ENCODE measurements at places on chromosomes 12 and 14.

GRCh38 chr12:5293773-5294172, 138.1 kb upstream of the NTF3 start:
- H3K4me3 ChIP-seq, result no peak overlapping the region
- no peaks in the 10 kb centered on the region for H3K36me3 ChIP-seq
- no peak overlapping the region for H3K27ac ChIP-seq
- no peaks in the 10 kb centered on the region for H3K4me1 ChIP-seq
- DNase-seq, result no peak

GRCh38 chr12:9449181-9449580, 158.5 kb downstream of the KLRB1 start:
- H3K27me3 ChIP-seq, result peaks cover 4% of the 10 kb centered on the region
- H3K4me1 ChIP-seq, result peaks cover 28% of the 10 kb centered on the region
- H3K27ac ChIP-seq, result peak overlapping the region; percentile 90
- H3K36me3 ChIP-seq, result peaks cover 10% of the 10 kb centered on the region
- DNase-seq, result no peak
- H3K4me3 ChIP-seq, result peak overlapping the region; percentile 86

DNA sequence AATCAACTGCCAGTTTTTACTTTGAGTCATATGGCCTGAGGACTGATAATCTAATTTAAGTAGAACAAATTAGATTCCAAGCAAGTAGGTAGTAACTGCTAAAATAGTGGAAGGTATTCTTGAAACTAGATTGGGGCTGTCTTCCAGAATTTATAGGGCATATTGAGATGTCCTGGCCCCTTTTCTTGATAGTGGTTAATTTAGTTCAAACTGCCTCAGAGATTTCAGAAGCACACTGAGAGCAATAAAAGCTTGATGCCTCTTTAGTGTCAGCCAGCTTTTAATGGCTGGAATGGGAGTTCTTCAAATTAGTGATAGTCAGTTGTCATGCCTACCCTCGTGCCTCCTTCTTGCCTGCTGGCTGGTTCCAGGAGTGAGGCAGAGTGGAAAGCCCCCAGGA, 120.5 kb downstream of the AKAP6 start:
- H3K27ac ChIP-seq, result no peak overlapping the region
- no peaks in the 10 kb centered on the region for H3K4me1 ChIP-seq
- H3K36me3 ChIP-seq, result no peaks in the 10 kb centered on the region
- no peaks in the 10 kb centered on the region for H3K27me3 ChIP-seq
- no peak for DNase-seq
- no peak overlapping the region for H3K4me3 ChIP-seq

DNA sequence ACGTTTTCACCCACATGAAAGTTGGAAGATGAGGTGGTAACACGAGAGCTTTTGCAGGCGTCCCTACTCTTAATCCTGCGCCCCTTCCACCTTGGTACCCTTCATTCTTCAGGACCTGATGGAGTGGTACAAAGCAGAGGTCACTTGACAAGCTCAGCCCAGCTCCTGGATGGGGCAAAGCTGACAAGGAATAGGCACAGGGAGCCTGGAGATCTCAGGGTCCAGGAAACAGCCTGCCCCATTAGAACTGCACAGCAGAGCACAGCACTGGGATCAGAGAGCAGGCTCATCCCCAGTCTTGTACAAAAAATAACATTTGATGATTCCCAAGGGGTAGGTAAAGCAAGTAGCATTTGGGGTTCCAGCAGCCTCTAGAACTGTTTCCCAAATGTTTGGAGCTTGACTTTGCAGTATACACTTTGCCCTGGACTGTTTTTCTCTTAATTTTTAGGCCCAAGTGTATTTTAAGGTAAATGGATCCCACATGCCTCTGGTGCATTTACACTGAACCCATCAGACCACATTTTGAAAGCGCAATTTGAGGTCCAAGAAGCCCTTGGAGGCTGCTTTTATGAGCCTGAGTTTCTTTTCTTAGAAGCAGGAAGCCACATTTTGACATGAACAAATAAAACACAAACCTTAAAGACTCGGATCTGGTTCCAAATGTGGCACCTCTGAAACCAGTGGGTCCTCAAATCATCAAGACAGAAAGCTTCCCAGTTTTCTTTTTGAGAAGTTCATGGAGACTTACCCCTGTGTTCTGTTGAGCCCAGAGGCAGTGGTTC, 633 bp downstream of the TC2N start:
- peak overlapping the region; percentile 94 for H3K4me3 ChIP-seq
- DNase-seq, result peak; percentile 43
- no peaks in the 10 kb centered on the region for H3K27me3 ChIP-seq
- peak overlapping the region; percentile 96 for H3K27ac ChIP-seq

DNA sequence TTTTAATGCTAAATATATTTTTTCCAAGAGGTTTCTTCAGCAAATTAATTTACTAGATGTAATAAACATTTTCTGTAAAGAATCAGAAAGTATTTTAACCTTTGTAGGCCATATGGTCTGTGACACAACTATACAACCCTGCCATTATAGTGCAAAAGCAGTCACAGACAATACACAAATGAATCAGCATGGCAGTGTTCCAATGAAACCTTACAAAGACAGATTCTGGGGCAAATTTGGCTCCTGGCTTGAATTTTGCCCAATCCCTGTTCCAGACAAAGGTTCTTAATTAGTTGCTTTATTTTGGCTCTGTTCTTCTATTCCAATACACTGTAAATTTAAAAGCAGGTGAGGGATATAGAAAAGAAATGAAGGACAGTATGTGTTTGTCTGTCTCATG, 352.5 kb downstream of the C12orf50 start:
- no peaks in the 10 kb centered on the region for H3K27me3 ChIP-seq
- H3K36me3 ChIP-seq, result no peaks in the 10 kb centered on the region
- DNase-seq, result no peak
- H3K4me1 ChIP-seq, result no peaks in the 10 kb centered on the region

GRCh38 chr12:100962086-100962712, 167.6 kb downstream of the ANO4 start:
- H3K4me1 ChIP-seq, result no peaks in the 10 kb centered on the region
- no peak overlapping the region for H3K4me3 ChIP-seq
- no peak overlapping the region for H3K27ac ChIP-seq
- no peak for DNase-seq

DNA sequence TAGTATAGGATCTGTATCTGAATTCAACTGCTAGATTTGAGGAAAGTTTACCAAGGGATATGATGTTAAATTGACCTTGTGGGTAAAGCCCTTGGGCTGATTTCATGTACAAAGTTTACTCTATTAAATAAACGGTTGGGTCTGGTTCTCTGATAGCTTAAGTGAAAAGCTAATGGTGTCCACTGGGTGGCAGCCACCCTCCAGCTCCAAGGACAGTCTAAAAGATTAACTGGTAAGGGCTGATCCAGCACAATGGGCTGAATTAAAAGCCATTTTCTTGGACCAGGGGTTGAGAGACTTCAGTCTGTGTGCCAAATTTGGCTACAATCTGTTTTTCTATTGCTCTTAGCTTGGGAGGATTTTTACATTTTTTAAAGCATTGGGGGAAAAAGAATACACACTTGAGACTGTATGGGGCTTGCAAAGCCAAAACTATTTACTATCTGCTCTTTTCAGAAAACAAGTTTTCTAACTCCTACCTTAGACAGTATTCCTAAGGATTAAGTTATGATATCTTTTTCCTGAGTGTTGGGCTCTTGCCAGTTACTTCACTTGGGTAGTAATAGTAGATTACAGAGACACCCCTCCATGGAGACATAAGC, 116.5 kb downstream of the GPHN start:
- no peaks in the 10 kb centered on the region for H3K27me3 ChIP-seq
- no peaks in the 10 kb centered on the region for H3K36me3 ChIP-seq

GRCh38 chr12:107891967-107892366, 117.5 kb downstream of the ASCL4 start:
- no peaks in the 10 kb centered on the region for H3K36me3 ChIP-seq
- H3K4me1 ChIP-seq, result no peaks in the 10 kb centered on the region
- H3K27ac ChIP-seq, result no peak overlapping the region
- no peak overlapping the region for H3K4me3 ChIP-seq

DNA sequence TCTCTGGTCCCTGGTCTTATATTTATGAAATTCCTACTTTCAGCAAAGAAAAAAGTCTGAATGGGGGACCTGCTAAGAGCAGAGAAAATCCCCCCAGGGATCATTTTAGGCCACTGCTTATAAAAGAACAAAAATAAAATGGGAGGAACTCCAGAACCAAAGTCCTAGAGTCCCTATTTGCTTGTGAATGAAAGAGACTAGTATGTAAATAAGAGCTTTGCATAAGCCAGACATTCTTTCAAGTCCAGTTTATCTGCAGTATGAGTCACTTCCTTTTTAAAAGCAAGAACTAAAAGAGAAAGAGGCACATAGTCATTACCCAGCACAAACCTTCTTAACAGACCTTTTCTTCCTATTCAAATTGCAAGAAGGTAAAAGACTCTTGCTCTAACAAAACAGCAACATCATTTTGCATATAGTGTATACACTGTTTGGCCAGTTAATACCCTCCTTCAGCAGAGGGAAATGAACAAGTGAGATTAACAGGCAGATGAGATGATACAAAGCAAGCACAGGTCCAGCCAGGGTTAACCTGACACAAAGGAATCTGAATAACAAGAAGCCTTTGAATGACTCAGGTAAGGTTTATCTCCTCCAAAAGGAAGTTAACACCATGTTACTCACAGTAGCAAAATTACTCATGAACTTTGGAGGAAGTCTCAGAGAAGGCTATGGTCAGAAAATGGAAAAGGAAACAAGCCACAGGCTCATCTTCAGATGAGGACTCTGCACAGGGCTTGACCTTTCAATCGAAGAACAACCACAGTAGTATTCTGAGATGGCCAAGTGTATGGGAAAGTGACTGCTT, 87.3 kb downstream of the PHLDA1 start:
- H3K27me3 ChIP-seq, result no peaks in the 10 kb centered on the region

GRCh38 chr12:131147894-131148293, 194.2 kb downstream of the ADGRD1 start:
- H3K27me3 ChIP-seq, result no peaks in the 10 kb centered on the region
- no peak for DNase-seq
- no peak overlapping the region for H3K4me3 ChIP-seq
- H3K27ac ChIP-seq, result no peak overlapping the region
- no peaks in the 10 kb centered on the region for H3K4me1 ChIP-seq

DNA sequence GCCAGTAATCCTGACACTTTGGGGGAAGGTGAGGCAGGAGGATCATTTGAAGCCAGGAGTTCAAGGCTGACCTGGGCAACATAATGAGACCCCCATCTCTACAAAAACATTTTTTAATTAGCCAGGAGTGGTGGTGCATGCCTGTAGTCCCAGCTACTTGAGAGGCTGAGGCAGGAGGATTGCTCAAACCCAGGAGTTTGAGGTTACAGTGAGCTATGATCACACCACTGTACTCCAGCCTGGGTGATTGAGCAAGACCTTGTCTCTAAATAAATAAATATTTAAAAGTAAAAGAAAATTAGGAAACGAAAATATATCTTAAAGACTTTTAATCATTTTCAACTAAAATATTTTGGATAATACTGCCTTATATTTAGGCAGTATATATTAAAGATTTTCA, 25.9 kb downstream of the CKB start:
- H3K27ac ChIP-seq, result no peak overlapping the region
- peaks cover 7% of the 10 kb centered on the region for H3K4me1 ChIP-seq
- peaks cover 29% of the 10 kb centered on the region for H3K36me3 ChIP-seq
- H3K27me3 ChIP-seq, result no peaks in the 10 kb centered on the region
- H3K4me3 ChIP-seq, result no peak overlapping the region
- no peak for DNase-seq

- H3K27ac ChIP-seq, result no peak overlapping the region
- no peak overlapping the region for H3K4me3 ChIP-seq
- H3K27me3 ChIP-seq, result no peaks in the 10 kb centered on the region
- DNase-seq, result no peak
Observed at GRCh38 chr12:56034586-56035332, 7.0 kb upstream of the RPS26 start.

- H3K4me3 ChIP-seq, result no peak overlapping the region
- no peaks in the 10 kb centered on the region for H3K4me1 ChIP-seq
- no peak overlapping the region for H3K27ac ChIP-seq
- no peaks in the 10 kb centered on the region for H3K27me3 ChIP-seq
- peaks cover 18% of the 10 kb centered on the region for H3K36me3 ChIP-seq
Observed at GRCh38 chr14:68098834-68099233, 279.3 kb downstream of the RAD51B start.

DNA sequence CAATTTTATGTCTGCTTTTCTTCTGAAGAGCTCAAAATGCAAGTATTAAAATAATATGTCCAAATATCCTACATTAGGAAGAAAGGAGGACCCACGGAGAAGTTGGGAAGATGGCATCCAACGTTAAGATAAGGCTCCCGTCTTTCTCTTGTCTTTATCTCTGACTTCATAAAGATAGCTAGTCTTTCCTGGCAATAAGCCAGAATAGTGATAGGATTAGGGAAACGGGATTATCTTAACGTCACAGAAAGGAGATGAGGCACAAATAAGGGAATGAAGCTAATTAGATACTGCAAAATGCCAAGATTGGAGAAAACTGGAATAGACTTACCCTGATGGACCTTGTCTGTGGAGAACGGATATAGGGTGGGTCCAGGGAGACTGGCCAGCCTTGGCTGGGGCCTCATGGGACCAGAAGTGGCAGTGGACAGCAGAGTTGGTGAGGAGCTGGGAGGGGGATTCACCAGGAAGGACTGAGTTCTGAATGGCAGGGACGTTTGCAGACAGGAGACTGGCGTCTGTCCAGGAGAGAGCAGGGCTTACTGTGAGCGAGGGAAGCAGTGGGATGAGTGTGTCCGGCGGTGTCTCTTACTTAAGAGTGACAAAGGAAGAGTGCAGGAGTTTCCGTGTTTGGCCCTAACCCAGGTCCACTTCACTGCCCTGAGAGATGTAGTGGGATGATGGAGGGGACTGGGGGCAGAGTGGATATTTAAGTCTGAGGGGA, 119.9 kb downstream of the CACNA1C start:
- no peak overlapping the region for H3K27ac ChIP-seq
- no peak overlapping the region for H3K4me3 ChIP-seq
- no peak for DNase-seq
- peaks cover 10% of the 10 kb centered on the region for H3K27me3 ChIP-seq
- H3K36me3 ChIP-seq, result no peaks in the 10 kb centered on the region

- no peaks in the 10 kb centered on the region for H3K27me3 ChIP-seq
- H3K36me3 ChIP-seq, result peaks cover 57% of the 10 kb centered on the region
- peaks cover 51% of the 10 kb centered on the region for H3K4me1 ChIP-seq
- no peak for DNase-seq
- peak overlapping the region; percentile 74 for H3K27ac ChIP-seq
Observed at GRCh38 chr12:6747216-6747615, 5.7 kb downstream of the MLF2 start.

- no peaks in the 10 kb centered on the region for H3K27me3 ChIP-seq
- no peak overlapping the region for H3K4me3 ChIP-seq
- no peak for DNase-seq
- no peaks in the 10 kb centered on the region for H3K4me1 ChIP-seq
Observed at GRCh38 chr12:83113945-83114344, 427.2 kb downstream of the TMTC2 start.
